IMR-90 (cell line): ENCODE measurements at places on chromosomes 1 and 21.

DNA sequence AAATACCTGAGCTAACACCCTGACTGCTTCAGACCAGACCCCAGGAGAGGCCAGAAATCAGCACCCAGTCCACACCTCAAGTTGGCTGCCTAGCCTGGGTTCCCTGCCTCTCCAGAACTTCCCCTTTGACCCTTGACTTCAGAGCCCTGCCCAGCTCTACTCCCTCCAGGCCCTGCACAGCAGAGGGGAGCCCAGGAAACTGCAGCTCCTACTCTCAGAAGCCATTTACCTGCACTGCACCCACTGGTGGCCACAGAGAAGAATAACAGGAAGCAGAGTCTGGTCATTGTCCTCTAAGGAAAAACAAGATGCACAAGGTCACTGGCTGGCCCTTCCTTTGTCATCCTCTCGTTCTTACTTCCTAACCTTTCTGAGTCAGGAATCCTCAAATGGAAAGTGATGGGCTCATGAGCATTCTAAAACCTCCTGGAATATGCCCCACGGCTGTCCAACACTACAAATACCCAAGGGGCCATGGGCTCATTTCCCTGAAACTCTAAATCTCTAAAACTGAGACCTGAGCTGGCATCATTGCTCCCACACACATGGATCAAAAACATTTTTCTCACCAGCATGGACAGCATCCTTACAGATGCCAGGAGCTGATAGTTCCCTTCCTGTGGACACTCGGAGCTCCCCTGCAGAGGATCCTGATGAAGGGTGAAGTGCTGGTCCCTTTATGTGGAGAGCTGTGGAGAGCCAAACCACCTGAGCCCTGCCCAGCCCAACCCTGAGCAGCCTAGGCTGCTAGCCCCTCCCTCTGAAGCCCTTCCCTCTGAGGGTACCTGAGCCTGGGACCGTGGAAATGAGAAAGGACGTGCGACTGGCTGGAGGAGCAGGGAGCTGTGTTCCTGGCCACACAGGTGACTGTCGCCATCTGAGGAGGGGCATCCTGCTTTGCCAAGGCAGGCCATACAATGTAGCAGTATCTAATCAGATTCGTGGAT, at the start of gene ITLN2:
ITLN2 (minus strand) TSS at position 652 of the 947 bp plus-strand sequence; CDS start at position 584, 68 bp downstream.
- peak; percentile 14 for DNase-seq

DNA sequence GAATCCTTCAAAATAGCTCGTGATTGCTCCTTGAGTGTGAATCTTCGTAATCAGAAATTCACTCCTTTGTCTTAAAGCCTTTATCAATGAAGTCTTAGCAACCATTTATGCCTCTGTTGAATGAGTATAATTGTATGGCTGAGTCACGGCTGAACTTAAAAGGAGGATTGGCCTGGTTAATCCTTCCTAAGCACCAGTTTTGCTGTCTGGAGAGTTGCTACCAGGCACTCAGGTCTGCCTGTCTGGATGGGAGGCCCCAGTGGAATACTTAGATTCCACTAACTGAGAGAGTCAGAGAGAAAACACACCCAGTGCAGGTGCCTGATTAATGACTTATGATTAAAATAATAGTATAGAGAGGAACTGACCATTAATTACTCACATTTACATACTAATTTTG, 7.6 kb upstream of the HHAT start:
- DNase-seq, result no peak

- no peak for DNase-seq
Measured at GRCh38 chr1:167367705-167368104, 147.0 kb downstream of the POU2F1 start.

- DNase-seq, result no peak
Measured at GRCh38 chr1:233491953-233492620, 121.8 kb upstream of the KCNK1 start.

DNA sequence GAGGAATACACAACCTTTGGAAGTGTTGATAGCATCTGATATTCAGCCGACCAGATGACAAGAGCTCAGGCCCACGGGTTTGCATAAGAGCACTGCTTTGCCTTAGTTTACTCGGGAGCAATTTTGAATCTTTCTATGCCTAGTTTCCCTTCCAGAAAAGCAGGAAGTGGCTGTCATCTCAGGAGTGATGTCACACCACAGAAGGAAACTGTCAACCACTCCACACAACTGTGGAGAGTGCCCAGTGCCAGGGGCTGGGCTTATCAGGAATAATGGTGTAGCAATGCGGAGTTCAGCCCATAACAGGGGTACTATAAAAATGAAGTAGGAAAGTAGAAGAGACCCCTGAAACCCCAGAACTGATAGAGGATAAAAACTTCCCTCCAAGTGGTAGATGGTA, 28.4 kb downstream of the NTPCR start:
- DNase-seq, result no peak
